ENCODE measurements at places on chromosomes 13 and 19.
A peak's percentile ranks its signal among the peaks of the same experiment; 100 is the strongest.

DNA sequence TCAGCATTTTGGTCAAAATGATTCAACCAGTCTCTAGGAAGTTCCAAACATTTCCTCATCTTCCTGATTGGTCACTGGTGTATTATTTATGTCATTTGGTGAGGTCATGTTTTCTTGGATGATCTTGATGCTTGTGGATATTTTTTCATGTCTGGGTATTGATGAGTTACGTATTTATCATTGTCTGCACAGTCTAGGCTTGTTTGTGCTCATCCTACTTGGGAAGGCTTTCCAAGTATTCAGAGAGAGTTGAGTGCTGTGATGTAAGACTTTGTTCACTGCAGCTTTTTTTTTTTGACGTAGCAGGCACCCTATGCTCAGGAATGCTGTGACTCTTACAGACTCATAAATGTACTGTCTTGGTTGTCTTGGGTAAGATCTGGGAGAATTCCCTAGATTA lies 509.5 kb downstream of the SLITRK1 start:
- H3K4me1 ChIP-seq: no peaks in the 10 kb centered on the region
- H3K27ac ChIP-seq: no peak overlapping the region
- DNase-seq: no peak
- H3K27me3 ChIP-seq: no peaks in the 10 kb centered on the region
- no peaks in the 10 kb centered on the region for H3K36me3 ChIP-seq

- H3K27me3 ChIP-seq: no peaks in the 10 kb centered on the region
- no peak overlapping the region for H3K4me3 ChIP-seq
- no peaks in the 10 kb centered on the region for H3K4me1 ChIP-seq
- H3K36me3 ChIP-seq: no peaks in the 10 kb centered on the region
Observed at GRCh38 chr19:32830231-32831014, 39.1 kb downstream of the SLC7A9 start.

DNA sequence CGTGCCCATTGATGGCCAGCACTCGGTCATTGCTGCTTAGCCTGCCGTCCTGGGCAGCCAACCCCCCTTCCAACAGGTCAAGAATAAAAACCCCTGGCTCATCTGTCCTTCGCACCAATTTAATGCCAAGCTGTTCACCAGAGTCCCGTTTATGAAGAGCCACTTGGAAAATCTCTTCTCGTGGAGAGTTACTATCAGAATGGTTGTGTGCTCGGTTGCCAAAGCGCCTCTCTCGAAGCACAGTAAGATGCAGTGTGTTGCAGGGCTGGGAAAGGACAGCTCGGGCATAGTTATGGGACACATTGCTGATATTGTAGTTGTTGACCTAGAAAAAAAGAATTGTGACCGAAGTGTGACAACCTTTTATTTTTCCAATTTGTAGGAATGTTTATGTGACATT lies 57.9 kb downstream of the LNX2 start:
- H3K4me3 ChIP-seq: no peak overlapping the region
- no peak for DNase-seq
- H3K27ac ChIP-seq: no peak overlapping the region
- peaks cover 11% of the 10 kb centered on the region for H3K4me1 ChIP-seq
- no peaks in the 10 kb centered on the region for H3K27me3 ChIP-seq

DNA sequence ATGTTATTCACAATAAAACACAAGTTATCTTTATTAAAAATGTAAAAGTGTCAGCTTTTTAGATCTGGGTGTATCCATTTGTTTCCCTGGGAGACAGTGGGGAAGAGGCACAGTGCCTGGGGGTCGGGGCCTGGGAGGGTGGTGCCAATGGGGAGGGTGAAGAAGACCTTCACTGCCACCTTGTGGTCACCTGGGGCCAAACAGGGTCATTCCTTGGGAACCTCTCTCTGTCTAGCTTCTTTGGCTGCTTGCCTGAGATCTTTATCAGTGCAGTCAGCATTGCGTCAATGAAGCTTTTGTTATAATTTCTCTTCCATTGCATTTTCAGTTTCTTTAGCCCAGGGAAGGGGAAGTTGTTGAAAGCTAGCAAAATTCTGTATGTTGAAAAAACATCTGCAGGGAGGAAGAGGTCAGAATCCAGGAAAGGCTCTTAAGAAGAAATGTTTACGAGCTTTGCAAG lies 39.1 kb downstream of the PCDH8 start:
- H3K4me1 ChIP-seq: peaks cover 5% of the 10 kb centered on the region
- peaks cover 16% of the 10 kb centered on the region for H3K27me3 ChIP-seq
- no peak overlapping the region for H3K27ac ChIP-seq
- no peaks in the 10 kb centered on the region for H3K36me3 ChIP-seq
- no peak overlapping the region for H3K4me3 ChIP-seq
- peak; percentile 76 for DNase-seq

- H3K27ac ChIP-seq: no peak overlapping the region
- DNase-seq: no peak
- no peaks in the 10 kb centered on the region for H3K27me3 ChIP-seq
- H3K4me3 ChIP-seq: no peak overlapping the region
- H3K4me1 ChIP-seq: no peaks in the 10 kb centered on the region
- no peaks in the 10 kb centered on the region for H3K36me3 ChIP-seq
Observed at GRCh38 chr13:103351035-103351828, 285.0 kb upstream of the SLC10A2 start.

DNA sequence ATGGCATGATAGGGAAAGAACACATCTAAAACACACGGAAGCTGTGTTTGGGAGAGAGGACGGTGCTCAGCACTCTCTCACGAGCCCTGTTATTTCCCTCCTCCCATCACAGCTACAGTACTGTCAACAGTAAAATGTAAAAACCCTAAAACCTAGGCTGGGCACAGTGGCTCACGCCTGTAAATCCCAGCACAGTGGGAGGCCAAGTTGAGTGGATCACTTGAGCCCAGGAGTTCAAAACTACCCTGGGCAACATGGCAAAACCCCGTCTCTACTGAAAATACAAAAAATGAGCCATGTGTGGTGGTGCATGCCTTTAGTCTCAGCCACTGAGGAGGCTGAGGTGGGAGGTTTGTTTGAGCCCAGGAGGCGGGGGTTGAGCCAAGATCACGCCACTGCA lies 54.8 kb downstream of the FOXO1 start:
- H3K27me3 ChIP-seq: no peaks in the 10 kb centered on the region
- DNase-seq: no peak
- no peak overlapping the region for H3K4me3 ChIP-seq
- peaks cover 92% of the 10 kb centered on the region for H3K4me1 ChIP-seq
- H3K36me3 ChIP-seq: peaks cover 40% of the 10 kb centered on the region

GRCh38 chr13:96782186-96782585 lies 212.1 kb downstream of the OXGR1 start:
- no peaks in the 10 kb centered on the region for H3K27me3 ChIP-seq
- H3K4me3 ChIP-seq: no peak overlapping the region
- H3K36me3 ChIP-seq: no peaks in the 10 kb centered on the region
- no peaks in the 10 kb centered on the region for H3K4me1 ChIP-seq
- H3K27ac ChIP-seq: no peak overlapping the region
- DNase-seq: no peak

DNA sequence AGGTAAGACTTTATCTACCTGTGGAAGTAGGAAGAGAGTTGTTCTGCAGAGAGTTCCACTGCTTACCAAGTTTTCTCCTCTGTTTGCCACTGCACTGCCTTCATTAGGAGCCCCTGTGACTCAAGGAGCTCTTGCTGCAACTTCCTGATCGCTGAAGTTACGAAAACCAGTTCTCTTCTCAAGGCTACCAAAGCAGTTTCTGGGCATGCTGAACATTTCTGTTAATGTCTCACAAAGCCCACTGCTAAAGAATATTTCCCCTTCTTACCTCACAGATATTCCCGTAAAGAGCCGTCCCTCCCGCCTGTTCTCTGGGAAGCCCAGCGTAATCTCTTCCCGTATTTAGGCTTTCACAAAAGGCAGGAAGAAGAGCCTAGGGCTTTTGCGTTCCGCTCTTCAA lies 82.6 kb upstream of the OXGR1 start:
- peaks cover 3% of the 10 kb centered on the region for H3K36me3 ChIP-seq
- H3K27me3 ChIP-seq: peaks cover 6% of the 10 kb centered on the region
- no peak overlapping the region for H3K27ac ChIP-seq
- DNase-seq: no peak

- no peak overlapping the region for H3K27ac ChIP-seq
- peak; percentile 76 for DNase-seq
- H3K27me3 ChIP-seq: peaks cover 11% of the 10 kb centered on the region
- no peaks in the 10 kb centered on the region for H3K36me3 ChIP-seq
Observed at GRCh38 chr13:100721885-100722512, 47.4 kb upstream of the TMTC4 start.

- H3K4me3 ChIP-seq: no peak overlapping the region
- H3K27me3 ChIP-seq: no peaks in the 10 kb centered on the region
- DNase-seq: no peak
- peaks cover 54% of the 10 kb centered on the region for H3K4me1 ChIP-seq
- peaks cover 13% of the 10 kb centered on the region for H3K36me3 ChIP-seq
Observed at GRCh38 chr19:16380314-16380695, 55.7 kb downstream of the KLF2 start.

- H3K36me3 ChIP-seq: no peaks in the 10 kb centered on the region
- no peaks in the 10 kb centered on the region for H3K4me1 ChIP-seq
- no peaks in the 10 kb centered on the region for H3K27me3 ChIP-seq
- H3K4me3 ChIP-seq: no peak overlapping the region
- no peak overlapping the region for H3K27ac ChIP-seq
Observed at GRCh38 chr13:29195456-29195855, 375.3 kb downstream of the MTUS2 start.

- H3K36me3 ChIP-seq: no peaks in the 10 kb centered on the region
- peaks cover 17% of the 10 kb centered on the region for H3K27me3 ChIP-seq
- H3K4me3 ChIP-seq: no peak overlapping the region
- peak; percentile 43 for DNase-seq
Observed at GRCh38 chr19:17654993-17655392, 33.2 kb downstream of the UNC13A start.

DNA sequence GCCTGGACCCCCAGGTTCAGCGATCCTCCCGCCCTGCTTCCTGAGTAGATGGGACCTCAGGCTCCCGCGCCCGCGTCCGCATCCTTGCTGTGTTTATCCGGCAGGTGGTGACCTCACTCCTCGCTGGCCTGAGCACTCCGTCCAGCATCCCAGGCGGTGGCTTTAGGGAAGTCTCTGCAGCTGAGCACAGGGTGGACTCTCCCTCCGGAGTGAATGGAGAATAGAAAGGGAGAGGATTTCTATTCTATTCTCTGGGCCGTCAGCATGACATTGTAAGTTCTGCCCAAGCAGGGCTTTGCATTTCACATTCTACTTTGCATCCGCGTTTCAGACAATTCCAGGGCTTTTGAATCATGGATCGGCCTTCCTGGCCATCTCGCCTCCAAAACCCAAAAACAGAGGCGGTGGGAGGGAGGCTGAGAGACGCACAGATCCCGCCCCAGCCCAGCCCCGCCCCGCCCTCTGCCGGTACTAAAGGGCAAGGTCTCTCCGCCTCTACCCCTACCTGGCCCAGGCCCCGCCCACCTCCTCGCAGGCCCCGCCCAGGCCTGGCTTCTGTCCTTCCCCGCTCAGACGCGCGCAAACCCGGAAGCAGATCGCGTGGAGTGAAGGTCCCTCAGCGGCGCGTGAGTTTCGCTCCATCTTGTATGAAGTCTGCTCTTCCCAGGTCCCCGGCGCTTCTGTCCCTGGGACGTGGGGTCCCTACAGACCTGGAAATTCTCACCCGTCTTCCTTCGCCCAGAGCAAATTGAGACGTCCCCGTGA lies at the start of gene ZNF525:
Gene ZNF525 (plus strand): TSS at position 572 of the 765 bp plus-strand sequence. CDS start 6,577 bp downstream, outside the sequence.
- peak within 1 kb of the TSS; percentile 93 for H3K4me3 ChIP-seq
- H3K36me3 ChIP-seq: peaks cover 20% of the 10 kb centered on the region
- no peaks in the 10 kb centered on the region for H3K27me3 ChIP-seq
- peak within 1 kb of the TSS; percentile 94 for H3K27ac ChIP-seq
- peak; percentile 98 for DNase-seq
- H3K4me1 ChIP-seq: peaks cover 24% of the 10 kb centered on the region

DNA sequence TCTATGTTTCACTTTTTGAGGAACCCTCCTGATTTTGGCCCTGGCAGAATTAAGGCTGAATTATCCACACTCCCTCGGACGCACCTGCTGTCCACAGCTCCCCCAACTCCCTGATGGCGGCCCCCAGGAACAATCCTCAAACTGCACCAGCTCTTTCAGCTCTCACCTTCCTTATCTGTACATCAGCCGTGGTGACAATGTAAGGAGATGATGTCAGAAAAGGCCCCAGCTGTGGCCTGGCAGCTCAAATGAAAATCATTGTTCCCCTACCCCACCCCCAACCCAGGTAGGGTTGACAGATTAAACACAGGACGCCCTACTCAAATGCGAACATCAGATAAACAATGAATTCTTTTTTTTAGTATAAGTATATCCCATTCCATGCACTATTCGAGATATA lies 35.0 kb upstream of the KLF2 start:
- H3K4me1 ChIP-seq: peaks cover 10% of the 10 kb centered on the region
- H3K36me3 ChIP-seq: no peaks in the 10 kb centered on the region
- peaks cover 10% of the 10 kb centered on the region for H3K27me3 ChIP-seq

- no peaks in the 10 kb centered on the region for H3K27me3 ChIP-seq
- H3K4me1 ChIP-seq: peaks cover 16% of the 10 kb centered on the region
- peak overlapping the region; percentile 34 for H3K27ac ChIP-seq
- H3K36me3 ChIP-seq: peaks cover 52% of the 10 kb centered on the region
Observed at GRCh38 chr19:10279737-10280442, 6.9 kb upstream of the ICAM4 start.

GRCh38 chr13:104008541-104009435 lies 942.6 kb upstream of the SLC10A2 start:
- no peaks in the 10 kb centered on the region for H3K36me3 ChIP-seq
- no peak overlapping the region for H3K4me3 ChIP-seq
- no peak for DNase-seq
- H3K4me1 ChIP-seq: no peaks in the 10 kb centered on the region
- H3K27me3 ChIP-seq: no peaks in the 10 kb centered on the region

DNA sequence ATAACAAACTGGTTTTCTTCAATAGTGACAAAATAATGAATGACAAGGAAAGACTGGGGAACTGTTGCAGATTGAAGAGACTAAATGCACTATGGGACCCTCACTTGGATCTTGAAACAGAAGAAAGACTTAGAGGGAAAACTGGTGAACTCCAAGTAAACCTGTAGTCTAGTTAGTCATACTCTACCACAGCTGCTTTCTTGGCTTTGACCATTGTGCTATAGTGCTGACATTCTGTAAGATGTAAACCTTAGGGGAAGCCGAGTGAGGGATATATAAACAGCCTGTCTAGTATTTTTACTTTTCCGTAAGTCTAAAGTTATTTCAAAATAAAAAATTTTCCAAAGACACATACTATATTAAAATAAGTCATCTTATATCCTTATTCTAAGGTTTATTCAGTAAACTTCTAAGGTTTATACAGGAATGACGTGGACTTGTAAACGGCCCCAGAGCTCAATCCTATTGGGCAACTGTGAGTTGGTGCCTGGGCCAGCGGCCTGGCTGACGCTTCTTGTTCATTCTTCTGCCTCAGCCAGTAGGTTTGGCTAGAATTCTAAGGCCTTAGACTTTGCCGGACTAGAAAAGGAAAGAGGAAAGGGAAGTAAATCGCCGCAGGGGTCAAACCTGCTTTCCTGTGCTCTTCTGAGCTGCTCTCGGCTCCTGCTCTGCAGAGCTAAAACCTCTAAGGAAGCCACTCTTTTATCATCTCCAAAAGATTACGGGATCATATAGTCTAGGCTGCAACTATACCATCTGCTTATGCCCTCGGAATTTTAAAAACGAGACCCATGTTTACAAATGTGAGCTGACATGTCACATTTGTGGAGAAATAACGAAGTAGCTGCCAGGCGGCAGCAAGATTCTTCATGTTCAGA lies 33.6 kb upstream of the UBE2L5 start:
- H3K27me3 ChIP-seq: no peaks in the 10 kb centered on the region
- DNase-seq: no peak
- peak overlapping the region; percentile 77 for H3K27ac ChIP-seq
- peaks cover 29% of the 10 kb centered on the region for H3K4me1 ChIP-seq
- no peaks in the 10 kb centered on the region for H3K36me3 ChIP-seq
- peak overlapping the region; percentile 49 for H3K4me3 ChIP-seq
